Activated CD8-positive, alpha-beta memory T cell treated with anti-CD3 and anti-CD28 coated beads, Interleukin-2, amount 50 U/mL, for 48 hours (primary cell): ENCODE measurements at places on chromosomes 12 and 14.

GRCh38 chr12:49869816-49870500 is 27.1 kb upstream of the BCDIN3D start:
- no peak for DNase-seq

DNA sequence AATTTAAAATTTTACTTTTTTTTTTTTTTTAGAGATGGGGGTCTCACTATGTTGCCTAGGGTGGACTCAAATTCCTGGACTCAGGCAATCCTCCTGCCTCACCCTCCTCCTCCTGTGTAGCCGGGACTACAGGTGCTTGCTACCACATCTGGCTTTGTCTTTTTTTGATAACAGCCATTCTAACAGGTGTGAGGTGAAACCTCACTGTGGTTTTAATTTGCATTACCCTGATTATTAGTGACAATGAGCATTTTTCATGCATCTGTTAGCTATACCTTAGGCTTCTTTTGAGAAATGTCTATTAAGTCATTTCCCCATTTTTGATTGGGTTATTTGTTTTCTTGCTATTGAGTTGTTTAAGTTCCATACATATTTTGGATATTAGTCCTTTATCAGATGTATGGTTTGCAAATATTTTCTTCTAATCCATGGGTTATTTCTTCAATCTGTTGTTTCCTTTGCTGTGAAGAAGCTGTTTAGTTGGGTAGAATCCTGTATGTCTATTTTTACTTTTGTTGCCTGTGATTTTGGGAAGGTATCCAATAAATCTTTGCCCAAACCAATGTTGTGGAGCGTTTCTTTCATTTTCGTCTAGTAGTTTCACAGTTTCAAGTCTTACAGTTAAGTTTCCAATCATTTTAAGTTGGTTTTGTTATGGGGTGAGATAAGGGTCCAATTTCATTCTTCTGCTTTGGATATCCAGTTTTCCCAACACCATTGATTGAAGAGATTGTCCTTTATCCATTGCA is 86.1 kb downstream of the MYF5 start:
- no peak for DNase-seq

DNA sequence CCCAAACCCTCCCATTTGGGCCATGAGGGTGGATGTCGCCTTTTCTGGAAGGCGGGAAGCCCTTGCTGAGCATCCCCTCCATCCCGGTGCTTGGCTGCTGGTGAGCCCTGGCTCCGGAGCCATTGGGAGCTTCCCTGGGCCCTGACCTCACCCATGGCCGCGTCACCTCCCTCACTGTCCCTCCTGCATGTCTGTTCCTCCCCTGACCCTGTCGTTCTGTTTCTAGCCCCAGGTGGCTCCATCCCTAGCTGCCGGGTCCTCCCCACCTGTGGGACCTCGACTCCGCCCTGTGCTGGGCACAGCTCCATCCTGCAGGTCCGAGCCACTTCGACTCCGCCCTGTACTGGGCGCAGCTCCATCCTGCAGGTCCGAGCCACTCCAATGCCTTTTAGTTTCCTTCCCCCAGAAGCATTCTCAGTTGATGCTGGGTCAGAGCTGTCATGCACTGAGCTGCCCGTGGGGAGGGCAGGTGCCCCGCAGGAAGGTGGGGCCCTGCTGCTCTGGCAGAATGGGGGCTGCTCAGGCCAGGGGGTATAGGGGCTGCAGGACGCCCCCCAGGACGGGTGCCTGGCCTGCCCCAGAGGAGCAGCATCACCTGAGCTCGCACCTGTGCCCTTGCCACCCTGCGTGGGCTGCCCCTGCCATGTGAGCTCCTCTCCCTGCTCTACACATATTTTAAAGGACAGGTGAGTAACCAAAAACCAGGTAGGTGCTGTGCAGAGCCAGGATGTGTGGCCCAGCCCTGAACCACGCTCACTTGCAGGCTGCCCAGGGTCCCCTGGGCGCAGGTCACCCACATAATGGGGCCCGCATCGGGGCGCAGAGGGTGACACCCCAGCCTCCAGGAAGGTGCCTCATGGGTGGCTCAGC is 19.0 kb downstream of the NOC4L start:
- DNase-seq, result no peak

GRCh38 chr14:77498120-77498979 is at the start of gene ISM2:
Gene ISM2 (minus strand): TSS chr14:77498816. CDS start chr14:77498793, 23 bp downstream.
- peak; percentile 77 for DNase-seq
